ENCODE measurements at places on chromosomes 3 and 15.

DNA sequence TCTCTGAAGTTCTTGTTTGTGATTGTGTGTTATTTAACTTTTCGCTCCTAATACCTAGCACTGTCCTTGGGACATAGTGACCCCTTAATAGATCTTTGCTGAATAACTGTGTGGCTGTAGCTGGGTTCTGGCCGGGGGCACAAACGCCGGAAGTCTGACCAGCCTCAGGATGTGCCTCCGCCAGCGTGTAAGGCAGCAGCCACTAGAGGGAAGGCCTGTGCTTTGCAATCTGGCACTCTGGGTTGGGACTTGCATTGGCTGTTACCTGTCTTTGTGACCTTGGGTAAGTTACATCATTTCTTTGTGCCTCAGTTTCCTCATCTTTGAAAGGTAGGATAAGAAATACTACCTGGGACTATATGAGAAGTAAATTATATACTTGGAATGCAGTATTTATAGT, 158.7 kb downstream of the GHSR start:
- DNase-seq, result no peak

DNA sequence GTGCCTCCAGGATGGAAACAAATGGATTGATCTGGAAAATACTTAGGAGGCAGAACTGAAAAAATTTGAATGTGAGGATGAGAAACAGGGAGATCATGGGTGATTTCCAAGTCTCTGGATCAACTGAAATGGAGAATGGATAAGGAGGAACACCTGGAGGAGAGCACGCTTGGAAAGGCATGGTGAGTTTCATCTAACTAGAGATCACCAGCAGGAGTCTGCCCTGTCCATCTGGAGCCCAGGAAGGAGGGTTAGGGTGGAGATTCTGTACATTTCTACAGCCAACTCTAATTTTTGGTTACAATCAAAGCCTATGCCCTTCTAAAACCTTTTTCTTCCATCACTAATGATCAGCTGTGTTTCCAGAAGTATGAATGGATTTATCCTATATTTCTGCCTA, 995.9 kb upstream of the CFAP20DC start:
- DNase-seq, result no peak

DNA sequence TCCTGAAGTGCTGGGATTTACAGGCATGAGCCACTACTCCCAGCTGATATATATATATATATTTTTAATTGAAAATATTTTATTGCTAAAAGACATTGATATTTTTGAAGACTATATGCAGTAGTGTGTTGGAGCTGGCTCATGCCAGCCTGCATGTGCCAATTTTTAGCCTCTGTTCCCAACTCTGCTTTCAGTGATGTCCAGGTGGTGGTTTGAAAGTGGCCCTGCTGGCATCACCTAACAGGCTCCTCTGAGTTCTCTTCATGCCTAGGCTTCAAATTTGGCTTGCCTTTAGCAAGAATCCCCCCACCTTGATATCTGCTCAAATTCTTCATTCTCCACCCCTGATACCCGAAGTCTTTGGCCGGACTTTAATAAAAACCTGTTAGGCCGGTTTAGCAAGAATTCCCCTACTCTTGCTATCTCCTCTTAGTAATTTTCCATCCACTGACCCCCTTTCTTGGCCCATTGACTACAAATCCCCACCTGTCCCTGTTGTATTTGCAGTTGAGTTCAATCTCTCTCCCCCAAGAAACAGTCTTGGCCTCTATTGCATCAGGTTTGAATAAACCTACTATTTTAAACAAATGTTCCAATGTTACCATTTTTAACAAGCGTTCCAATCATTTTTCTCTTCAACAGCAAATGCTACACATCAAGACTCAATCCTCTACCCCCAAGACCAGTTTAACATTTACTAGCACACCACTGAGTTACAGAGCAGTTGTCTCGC, 23.9 kb upstream of the CTSH start:
- DNase-seq, result no peak

DNA sequence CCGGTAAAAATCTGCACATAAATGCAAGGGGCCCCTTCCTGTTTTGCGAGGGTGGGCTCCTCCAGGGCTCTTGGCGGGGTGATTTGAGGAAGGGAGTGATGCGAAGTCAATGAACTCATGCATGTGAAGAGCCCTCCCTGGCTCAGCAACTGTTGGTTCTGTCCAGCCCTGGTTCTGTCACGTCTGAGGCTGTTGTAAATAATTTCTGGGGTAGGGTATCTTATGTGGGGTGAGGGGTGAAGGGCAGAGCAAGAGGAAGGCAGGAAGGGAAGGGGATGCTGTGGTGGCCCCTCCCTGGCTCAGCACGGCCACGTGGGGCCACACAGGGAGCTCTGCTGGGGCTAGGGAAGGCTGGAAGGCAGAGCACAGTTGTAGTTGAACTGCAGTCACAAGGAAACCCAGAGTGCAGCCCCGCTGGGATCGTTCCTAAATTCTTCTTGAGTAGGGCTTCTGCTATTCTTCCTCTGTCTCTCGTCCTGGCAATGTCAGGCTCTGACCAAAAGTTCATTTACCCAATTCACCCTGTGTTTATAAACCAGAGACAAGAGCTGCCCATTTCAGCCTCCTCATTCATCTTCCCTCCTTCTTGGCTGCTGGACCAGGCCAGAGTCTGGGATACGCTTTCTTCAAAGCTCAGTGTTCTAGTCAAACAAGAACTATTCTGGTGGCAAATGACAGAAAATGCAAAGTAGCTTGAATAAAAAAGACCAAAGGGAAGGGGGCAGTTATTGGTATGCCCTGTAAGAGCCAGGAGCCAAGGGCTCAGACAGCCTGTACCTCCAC, 14.8 kb upstream of the TOPBP1 start:
- no peak for DNase-seq

- DNase-seq, result no peak
Measured at GRCh38 chr3:88263417-88264100, 113.8 kb downstream of the C3orf38 start.

DNA sequence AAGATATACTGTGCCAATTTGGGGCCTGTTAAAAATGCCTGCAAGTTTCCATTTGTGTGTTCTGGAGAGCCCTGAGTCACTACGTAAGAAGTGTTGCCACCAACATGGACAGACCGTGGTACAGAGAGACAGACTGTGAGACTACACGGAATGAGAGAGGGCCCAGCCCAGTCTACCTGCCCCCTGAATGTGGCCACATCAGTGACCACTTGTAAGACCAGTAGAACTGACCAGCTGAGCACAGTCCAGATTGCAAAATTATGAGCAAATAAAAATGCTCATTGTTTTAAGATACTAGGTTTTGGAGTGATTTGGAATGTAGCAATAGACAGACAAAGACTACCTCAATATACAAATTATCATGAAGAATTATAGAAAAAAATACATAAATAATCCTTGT, 42.0 kb downstream of the ATR start:
- DNase-seq, result no peak

DNA sequence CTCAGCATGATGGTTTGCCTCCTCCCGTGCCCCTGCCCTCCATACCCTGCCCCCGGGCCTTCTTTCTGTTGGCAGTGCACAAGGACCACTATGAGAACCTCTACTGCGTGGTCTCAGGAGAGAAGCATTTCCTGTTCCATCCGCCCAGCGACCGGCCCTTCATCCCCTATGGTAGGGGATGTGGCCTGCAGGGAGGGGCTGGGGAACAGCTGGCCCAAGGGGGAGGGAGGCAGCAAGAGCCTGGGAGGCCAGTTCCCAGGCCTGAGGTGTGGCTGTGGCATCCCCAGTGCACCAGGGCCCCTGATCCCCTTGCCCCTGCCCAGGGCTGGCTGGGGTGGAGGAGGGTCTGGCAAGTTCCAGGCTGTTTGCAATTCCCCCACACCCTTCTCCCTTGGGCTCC, 2.6 kb upstream of the PLA2G4B start:
- DNase-seq, result no peak

DNA sequence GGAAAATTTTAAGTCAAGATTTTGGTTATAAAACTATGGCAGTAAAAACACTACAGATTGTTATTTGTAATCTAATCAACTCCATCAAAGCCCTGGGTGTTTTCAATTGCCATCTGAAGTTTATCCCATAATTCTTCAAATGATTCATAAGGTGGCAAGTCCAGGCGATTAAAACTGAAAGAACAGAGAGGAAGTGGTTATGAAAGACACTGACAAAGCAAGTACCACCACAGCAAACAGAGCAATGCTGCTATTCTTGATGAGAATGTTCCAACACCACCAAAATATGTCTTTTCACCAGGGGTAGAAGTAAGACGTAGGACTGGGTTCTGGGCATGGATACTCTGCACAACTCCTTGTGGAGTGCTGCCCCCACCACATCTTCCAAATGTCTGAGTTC, 86.9 kb upstream of the PRTG start:
- DNase-seq, result no peak

DNA sequence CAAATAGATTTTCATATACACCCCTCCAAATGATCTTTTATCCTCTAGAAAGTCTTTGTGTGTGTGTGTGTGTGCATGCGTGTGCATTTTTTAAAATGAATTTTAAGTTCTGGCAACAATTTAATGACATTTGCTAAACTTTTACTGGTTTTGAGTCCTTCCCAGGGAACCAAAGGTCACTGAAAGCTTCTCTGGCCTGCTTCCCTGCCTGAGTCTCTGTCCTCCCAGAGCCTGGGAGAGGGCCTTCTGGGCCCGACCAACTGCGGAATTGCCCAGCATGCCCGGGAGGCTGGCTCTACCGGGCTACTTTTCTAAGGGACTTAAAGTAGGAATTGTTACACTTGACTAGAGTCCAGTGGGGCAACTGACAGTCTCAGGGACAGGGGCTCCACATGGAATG, 7.4 kb upstream of the RBPMS2 start:
- DNase-seq, result no peak

DNA sequence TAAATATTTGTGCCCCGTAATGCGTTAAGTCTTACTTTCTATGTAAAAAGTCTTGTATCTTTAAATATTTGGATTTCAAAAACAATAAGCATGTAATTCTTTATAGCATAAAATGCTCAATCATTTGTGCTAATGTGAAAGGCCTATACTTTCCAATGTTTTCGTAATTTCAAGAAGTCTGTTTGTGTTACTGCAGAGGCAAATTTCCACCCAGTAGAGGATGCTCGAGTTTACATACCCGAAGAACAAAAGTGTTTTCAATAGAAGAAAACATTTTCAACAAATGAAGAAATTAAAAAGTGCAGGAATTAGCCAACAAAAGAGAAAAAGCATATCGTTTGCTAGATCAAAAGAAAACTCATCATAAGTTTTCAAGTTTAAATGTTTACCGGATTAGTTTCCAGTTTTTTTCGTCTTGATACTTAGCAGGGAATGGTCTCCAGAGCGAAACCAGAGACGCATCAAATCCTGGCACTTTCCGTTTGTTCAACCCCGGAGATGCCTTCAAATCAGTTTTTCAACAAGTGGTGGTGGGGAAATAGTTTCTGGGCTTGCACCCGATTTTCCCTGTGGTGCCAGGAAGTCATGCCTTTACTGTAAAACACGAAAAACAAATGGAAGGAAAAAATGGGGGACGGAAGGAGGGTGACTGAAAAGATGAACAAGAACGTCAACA, 1.0 kb downstream of the CGGBP1 start:
- peak; percentile 15 for DNase-seq

DNA sequence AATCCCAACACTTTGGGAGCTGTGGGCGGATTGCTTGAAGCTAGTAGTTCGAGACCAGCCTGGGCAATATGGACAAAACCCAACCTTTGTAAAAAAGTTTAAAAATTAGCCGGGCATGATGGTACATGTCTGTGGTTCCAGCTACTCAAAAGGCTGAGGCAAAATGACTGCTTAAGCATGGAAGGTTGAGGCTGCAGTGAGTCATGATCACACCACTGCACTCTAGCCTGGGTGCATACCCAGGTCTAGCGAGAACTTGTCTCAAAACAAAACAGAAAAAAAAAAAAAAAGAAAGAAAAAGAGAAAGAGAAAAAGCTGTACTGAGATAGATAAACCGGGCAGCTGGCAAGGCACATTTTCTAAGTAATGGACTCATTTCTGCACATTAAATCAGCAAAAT, 10.6 kb downstream of the ARPP19 start:
- DNase-seq, result peak; percentile 80

DNA sequence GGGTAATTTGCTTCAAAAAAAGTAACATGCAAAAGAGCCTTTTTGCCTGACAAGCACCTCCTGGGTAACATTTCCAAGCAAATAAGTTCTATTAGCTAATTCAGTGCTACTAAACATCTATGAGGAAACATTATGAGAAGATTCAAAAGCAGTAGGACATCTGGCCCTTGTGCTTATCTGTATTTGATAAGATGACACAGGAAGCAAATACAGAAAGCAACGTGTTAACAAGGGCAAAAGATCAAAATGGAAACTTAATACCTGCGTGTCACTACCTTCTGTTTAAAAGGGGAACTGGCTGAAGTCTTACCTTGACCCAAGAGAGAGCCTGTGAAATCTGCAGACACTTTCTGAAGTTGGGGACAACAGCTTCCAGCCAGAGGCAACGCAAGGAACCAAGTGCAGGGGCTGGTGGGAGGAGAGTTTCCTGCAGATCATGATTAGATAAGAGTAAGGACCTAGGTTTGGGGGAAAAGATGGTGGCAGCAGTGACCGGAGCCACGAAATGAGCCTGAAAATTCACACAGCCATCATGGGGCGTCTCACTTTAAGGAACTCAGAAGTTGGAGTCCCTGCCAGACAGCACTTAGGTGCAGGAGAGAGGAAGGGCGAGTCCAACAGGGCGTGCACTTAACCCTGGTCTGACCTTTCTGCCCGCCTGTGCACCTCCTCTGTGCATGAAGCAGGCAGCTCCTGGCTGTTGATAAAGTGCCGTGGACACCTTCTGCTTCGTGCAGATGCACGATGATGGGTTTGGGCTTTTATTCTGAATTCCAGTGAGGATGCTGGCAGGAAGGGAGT, 153.6 kb upstream of the BHLHE40 start:
- no peak for DNase-seq

- DNase-seq, result no peak
Measured at GRCh38 chr15:56693761-56694160, 39.5 kb downstream of the ZNF280D start.

DNA sequence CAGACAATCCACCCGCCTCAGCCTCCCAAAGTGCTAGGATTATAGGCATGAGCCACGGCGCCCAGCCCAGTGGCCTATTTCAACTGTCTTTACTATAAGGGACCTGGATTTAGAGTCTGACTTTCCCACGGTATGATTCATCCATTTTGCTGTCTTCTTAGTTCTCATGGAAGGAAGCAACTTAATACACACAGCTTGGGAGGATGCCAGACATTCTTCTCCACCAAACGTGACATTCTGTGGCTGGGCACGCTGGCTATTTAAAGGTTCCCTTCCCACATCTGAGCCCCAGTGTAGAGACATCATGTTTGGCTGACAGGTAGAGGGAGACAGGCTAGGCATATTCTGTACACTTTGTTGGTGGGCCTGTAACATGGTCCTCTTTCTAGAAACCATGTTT, 26.2 kb downstream of the FAM43A start:
- peak; percentile 92 for DNase-seq

DNA sequence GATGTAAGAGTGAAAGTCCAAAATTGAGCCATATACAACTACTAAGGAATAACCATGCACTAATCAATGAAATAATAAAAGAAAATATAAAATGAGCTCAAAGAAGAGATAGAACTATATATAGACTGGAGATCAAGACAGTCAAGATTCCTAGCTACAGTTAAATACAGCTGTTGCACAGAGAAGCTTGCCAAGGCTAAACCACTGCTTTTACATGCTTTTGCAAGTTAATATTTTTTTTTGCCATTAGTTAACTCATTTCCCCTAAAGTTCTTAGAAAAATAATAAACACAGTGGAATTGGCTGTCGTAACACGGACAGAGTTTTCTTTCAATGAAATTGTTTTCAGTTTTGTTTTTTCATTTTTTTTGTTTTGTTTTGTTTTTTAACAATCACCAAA, 123.0 kb downstream of the VGLL3 start:
- peak; percentile 59 for DNase-seq

Measured in astrocyte (in vitro differentiated cells and primary cell).